Activated CD4-positive, alpha-beta T cell treated with anti-CD3 and anti-CD28 coated beads for 36 hours (primary cell): ENCODE measurements at places on chromosomes 1 and 21. TPM values are rescaled to one million over a fixed set of nuclear protein-coding genes. Genes with fewer than 3 reads are reported as not detected.

Gene GPBP1L1
- 112 TPM for total RNA-seq

GRCh38 chr1:180612632-180613031 lies 19.2 kb upstream of the XPR1 start:
- no peak for DNase-seq

GRCh38 chr1:7150724-7151280 lies 365.5 kb downstream of the CAMTA1 start:
- DNase-seq: no peak

Gene PADI2
- total RNA-seq: 0.05 TPM

- no peak for DNase-seq
These were observed 4.6 kb downstream of the HYI start for GRCh38 chr1:43448955-43449707.

Gene ERICH3
- total RNA-seq: not detected

DNA sequence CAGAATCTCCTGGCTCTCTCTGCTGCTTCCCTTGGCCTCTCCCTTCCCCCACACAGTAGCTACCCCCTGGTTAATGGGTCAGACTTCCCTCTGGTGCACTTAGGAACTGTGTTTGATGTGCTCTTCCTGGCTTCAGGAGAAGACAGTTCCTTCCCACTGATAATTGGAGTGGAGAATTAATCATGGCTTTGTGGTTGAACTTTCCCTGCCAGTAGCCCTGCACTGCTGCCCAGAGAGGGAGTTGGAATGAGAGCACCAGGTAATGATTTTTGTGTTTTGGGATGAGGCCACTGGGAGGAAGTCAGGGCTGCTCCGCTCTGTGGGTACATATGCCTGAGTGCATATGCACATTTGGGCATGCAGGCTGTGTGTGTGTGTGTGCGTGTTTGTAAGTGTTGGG lies 39.7 kb upstream of the PADI2 start:
- no peak for DNase-seq

GRCh38 chr1:192849011-192849410 lies 40.2 kb downstream of the RGS2 start:
- DNase-seq: no peak

Gene DISP1
- 1.9 TPM for total RNA-seq

Gene PCSK9
- total RNA-seq: not detected

- DNase-seq: no peak
These were observed 39.8 kb downstream of the PTPN14 start for GRCh38 chr1:214511639-214511998.

- DNase-seq: no peak
These were observed 1.3 kb downstream of the ATP6V0B start for GRCh38 chr1:43976045-43976444.

DNA sequence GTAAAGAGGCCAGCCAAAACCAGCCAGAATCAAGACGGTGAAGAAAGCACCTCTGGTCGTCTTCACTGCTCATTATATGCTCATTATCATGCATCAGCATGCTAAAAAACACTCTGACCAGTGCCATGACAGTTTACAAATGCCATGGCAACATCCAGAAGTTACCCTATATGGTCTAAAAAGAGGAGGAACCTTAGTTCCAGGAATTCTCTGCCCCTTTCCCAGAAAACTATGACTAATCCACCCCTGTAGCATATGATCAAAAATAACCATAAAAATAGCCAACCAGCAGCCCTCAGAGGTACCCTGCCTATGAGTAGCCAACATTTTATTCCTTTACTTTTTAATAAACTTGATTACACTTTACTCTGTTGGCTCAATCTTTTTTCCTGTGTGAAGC lies 34.2 kb upstream of the PBX1 start:
- DNase-seq: no peak

GRCh38 chr1:73998348-73998959 lies 199.5 kb downstream of the LRRIQ3 start:
- no peak for DNase-seq

GRCh38 chr1:226203240-226203639 lies 16.7 kb upstream of the ACBD3 start:
- no peak for DNase-seq

DNA sequence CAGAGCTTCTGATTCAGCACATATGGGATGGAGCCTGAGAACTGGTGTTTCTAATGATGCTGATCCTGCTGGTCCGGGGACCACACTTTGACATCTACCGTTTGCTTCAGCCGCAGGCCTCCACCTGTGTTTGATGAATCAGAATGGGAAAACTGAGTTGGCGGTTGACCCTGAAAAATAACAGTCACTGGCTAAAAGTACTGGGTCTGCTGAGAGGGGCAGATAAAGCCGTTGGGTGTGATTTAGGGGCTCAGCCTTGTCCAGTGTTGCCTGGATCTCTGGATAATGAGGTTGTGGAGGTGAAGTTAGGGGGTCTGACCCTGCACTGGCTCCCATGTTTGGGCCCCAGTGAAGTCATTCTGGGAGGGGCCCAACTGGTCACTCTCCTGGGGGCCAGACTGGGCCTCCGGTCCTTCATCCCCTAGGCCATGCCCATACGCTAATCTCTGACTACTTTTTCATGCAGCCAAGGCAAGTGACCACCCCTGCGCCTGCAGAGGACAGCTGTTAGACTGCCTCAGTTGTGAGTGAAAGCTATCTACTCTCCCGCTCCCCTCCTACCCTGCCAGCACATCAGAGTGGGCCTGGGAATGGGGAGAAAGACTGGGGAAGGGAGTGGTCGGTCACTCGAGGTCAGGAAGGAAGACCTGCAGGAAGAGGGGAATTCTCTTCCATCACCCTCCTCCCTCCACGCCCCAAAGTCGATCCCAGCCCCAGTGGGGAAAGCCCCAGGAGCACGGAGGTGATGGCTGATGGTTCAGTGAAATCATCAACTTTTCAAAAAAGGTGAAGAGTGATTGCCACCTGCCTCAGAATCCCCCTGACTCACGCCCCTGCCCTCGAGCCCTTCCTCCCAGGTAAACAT lies 27.7 kb downstream of the VASH2 start:
- DNase-seq: peak; percentile 30

GRCh38 chr1:57620605-57621004 lies 196.7 kb upstream of the DAB1 start:
- no peak for DNase-seq

Gene TNFRSF4
- total RNA-seq: 418 TPM

Gene RAD54L
- 73.4 TPM for total RNA-seq

DNA sequence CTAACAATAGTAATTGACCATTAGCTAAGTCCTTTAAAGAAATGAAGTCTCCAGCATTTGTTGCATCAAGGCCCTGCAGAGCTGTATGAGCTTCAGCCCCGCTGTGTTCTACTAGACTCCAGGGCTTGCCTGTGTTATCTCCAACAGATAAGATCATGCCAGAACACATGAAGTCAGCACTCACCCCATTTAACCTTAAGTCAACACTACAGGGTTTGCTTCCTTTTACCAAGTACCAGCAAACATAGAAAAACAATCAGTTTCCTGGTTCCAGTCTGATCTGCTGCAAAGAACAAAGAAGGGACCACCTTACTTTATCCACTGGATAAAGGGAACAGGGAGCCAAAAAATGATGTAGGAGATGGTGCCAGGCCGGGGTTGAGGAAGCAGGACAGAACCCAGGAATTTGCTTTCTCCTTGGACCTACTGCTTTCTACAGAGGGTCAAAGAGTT lies 41.3 kb upstream of the ENAH start:
- no peak for DNase-seq

Gene LCK
- 220 TPM for total RNA-seq

Gene GPR52
- total RNA-seq: 0.55 TPM

Gene ANGPTL3
- not detected for total RNA-seq

Gene KIAA1614
- not detected for total RNA-seq

Gene LIPI
- total RNA-seq: not detected

Gene C8B
- not detected for total RNA-seq
